ENCODE measurements at places on chromosomes 12 and 14.

- DNase-seq = no peak
Observed at GRCh38 chr12:51917746-51918453, 10.6 kb downstream of the ACVRL1 start.

DNA sequence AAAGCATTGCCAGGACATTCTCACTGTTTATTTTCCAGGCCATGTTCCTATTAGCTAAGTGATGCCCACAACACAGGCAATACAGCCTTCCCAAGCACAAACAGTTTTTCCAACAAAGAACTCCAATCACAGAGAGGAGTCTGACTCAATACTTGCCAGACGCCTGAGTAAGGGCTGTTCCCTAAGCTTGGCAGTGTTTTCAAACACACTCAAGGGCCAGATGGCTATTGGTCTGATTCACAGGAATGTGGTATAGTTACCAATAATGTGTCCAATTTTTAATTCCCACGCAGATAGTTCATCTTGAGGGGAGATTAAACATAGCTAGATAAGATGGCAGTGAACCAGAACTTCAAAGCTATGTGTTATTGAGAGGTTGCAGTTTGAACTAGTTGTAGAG lies 381.0 kb downstream of the SNAPC1 start:
- no peak for DNase-seq

GRCh38 chr14:74637178-74637550 lies 25.1 kb upstream of the LTBP2 start:
- DNase-seq = no peak

DNA sequence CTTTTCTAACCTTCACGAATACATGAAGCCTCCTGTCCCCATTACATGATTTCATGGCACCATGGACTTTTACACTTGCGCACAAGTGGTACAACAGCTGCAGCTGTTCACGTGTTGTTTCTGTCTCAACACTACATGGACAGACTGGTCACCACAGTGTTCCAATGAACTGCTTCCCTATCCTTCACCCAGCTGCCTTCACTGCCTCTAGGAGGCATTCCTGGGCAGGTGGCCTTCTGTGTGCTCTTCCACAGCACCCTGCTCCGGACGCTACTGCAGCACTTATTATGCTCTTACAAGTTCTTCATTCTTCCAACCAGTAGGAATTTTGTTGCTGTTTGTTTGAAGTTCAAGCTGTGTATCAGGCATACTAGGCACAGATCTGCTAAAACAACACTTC lies 1.5 kb downstream of the MTERF2 start:
- no peak for DNase-seq

DNA sequence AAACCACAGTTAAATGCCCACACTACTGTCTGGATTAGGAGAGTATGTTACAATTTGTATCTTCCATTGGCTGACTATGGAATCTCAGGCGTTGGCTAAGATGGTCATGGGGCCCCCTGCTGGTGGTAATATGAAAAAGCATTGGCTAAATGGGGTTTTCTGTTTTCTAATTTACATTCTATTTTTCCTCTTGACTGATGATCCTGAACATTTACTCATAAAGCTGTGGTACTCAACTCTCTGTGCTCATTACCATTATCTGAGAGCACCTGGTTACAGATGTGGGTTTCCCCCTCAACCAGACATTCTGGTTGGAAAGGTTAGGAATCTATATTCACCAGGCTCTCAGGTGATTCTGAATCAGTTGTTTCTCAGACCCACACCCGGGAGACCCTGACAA lies 64.8 kb downstream of the WSCD2 start:
- DNase-seq = no peak

DNA sequence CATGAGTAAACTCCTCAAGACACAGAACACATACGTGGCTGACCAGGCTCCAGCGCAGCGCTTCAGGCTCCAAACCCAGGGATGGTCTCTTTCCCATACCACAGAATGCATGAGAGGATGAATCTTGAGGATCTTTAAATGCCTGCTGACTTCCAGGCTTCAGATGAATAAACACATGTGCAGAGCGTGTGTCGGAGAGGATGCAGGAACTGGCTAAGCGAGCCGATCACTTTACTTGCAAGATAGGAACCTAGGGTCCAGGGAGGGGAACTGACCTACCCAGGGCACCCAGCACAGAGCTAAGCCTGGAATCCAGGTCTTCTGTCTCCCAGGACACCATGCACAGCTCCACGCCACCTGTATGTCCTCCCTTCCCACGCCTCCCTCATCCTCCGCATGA lies 209.8 kb downstream of the BCL11B start:
- no peak for DNase-seq

DNA sequence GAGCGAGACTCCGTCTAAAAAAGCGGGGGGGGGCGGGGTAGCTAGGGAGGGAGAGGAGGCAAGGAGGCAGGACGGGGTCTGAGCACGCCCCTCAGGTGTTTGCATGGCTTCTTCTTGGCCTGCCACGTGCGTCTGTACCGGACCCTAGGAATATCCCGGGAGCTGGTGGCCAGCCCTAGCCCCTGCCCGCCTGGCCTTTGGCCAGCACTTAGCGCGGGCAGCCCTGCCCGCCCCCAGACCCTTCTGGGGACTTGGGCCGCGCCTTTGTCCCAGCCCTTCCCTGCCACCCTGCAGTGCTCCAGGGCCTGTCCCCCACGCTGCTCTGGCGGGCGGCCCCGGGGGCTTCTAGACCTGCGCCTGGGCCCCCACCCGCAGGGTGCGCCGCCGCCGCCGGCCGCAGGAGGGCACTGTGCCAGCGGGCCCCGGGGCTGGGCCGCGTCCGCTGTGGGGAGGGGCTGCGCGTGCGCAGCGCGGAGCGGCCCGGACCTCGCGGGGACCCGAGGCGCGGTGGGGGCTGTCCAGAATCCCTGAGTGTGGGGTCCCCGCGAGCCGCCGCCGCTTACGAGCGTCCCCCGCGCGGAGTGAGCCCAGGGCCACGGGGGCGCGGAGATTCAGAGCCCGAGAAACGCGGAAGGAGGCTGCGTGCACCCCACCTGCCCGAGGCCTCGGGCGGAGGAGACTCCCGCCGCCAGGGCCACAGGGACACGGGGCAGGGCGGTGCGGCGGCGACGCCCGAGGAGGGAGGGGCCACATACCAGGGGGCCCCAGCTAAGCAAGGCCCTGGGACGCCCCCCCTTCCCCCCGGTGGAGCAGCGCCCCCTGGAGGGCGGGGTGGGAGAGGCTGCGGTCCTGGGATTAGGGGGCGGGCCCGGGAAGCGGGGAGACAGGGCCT lies 21.0 kb downstream of the SLC25A29 start:
- no peak for DNase-seq

GRCh38 chr14:36591482-36591881 lies 9.1 kb upstream of the NKX2-8 start:
- DNase-seq = no peak

- no peak for DNase-seq
Observed at GRCh38 chr14:64279704-64280668, 14.2 kb downstream of the ESR2 start.

- DNase-seq = no peak
Observed at GRCh38 chr12:101634724-101635123, 40.0 kb downstream of the MYBPC1 start.

GRCh38 chr12:132587781-132588180 lies 22.6 kb downstream of the LRCOL1 start:
- DNase-seq = no peak

DNA sequence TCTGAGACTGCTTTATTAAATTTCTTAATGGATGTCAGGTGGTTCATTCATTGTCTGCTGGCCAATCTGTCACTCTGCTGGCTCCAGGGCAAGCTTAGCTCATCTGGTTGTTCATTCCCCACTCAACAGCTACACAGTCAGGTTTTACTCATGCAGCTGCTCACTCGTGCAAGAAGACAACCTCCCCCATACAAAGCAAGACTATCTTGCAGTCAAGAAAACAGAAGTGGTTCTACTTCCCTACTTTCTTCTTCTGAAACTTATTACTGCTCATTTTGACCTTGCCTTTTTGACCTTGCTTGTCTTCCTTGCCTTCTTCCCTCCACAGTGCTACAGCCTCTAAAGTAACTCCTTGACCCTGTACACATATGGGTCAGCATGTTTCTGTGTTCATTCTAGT lies 277.9 kb downstream of the SSPN start:
- no peak for DNase-seq

DNA sequence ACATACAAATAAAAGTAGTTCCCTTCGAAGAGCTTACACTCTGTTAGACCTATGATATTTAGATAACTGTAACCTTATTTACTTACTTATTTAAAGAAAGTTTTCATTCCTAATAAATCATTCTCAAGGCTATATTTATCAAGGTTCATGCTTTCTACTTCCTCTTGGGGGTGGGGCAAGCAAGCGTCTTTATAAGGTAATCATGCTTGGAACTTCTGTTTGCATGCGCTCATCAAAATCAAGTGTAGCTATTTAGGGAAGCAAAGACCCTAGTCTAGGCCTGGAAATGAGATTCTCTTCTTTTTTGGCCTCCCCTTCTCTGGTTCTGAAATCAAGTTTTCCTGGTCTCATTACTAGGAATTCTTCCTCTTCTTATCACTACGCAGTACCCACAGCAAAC lies 766 bp downstream of the RERG start:
- DNase-seq = no peak

GRCh38 chr14:84750763-84751554 lies 779.0 kb upstream of the FLRT2 start:
- no peak for DNase-seq

DNA sequence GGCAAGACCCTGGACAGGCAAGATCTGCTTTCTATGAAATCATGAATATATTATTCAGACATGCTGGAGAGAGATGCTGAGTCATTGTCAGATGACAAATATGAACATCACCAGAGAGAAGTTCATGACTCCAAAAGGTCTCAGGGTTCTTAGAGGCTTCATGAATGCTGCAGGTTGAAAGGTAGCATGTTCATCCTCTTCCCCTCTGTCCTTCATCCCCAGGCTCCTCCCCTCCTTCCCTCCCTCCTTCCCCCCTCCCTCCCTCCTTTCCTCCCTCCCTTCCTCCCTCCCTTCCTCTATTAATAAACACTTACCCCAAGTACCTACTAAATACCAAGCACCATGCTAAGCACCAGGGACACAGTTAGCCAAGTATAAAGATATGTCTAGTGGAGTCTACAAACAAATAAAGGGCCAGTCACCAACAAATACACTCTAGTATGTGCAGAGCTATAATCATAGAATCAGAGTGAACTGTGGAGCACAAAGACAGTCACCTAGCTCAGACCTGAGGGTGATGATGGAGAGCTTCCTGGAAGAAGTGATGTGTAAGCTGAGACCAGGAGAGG lies 46.2 kb downstream of the RPH3A start:
- DNase-seq = no peak

- no peak for DNase-seq
Observed at GRCh38 chr12:69509308-69509736, 39.1 kb downstream of the FRS2 start.

DNA sequence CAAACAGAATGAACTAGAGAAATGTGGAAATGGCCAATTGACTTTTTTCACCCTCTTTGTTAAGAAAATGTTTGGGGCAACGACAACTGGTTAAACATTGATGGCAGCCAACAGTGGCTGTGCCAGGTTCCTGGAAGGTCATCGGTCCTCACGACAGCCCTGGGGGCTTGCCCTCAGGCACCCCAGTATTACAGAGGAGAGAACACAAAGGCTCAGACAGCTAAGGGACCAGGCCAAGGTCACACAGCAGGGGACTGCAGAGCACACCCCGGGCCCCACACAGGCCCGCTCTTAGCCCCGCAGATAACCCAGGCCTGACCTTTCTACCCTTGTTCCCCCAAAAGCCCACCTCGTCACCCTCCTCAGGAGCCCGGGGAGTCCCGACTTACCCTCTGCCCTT lies 1.3 kb downstream of the TRPV4 start:
- DNase-seq = no peak

GRCh38 chr12:56699020-56699661 lies 11.1 kb upstream of the PTGES3 start:
- DNase-seq = no peak

DNA sequence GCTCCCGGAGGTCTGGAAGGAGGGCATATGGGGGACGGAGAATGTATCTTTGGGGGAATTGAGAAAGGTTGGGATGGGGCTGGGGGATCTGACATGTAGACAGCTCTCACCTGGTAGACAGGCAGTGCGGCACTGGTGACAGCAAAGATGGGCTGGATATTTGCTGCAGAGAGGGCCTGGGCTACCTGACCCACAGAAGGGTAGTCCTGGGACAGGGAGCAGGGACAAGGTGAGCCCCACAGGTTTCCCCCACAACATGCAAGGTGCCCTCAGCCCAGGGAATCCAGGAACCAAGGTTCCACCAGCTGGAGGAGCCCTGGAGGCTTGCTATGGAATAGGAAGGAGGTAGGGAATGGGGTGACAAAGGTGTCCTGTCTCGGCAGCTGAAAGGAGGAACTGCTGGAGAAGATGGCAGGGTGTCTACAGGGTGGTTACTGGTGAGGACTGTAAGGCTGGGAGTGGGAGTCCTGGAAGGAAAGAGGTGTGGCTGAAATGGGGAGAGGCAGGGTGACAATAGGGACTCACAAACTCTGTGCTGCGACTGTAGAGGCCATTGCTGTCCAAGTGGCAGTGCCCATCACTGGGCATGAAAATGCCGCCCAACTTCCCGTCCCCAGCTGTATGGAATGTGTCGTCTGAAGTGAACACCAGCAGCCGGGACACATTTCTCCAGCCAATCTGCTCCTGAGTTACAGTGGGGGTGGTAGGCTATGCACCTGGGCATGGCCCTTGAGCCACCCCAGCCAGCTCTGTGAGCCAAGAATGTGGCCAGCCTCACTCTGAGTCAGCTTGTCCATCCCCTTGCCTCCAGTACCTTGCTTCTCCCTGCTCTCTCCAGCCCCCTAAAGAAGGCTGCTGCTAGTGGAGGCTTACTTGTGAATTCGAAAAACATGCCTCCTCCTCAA lies 11.3 kb downstream of the ITGB7 start:
- no peak for DNase-seq

DNA sequence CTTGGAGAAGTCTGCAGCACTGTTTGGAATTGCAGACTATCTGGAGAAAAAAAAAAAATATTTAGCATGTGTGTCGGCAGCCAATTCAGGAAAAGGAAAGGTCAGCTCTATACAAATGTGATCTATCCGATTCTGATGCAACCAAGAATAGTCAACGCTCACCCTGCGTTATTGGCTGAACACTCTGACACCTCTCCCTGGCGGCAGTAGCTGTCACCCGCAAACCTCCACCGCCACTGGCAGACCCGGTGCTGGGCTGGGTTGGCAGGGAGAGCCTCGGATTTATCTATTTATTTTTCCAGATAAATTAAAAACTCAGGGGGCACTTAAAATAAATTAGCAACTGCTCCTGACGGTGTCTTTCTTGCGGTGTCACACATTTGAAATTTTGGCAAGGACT lies 409.7 kb downstream of the VRK1 start:
- DNase-seq = no peak

DNA sequence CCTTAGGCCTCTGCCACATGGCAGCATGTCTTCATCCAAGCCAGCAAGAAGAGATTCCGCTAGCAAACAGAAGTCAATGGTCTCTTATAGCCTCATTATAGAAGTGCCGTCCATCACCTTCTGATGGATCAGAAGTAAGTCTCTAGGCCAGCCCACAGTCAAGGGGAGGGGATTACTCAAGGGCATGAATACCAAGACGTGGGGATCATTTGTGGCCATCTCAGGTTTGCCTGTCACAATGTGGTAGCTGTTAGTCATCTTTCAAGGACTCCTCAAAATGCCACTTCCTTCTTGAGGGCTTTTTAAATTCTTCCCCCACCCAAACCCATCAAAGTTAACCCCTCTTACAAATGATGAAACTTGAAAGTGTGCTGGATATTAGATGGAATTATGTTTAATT lies 8.1 kb upstream of the ADCY6 start:
- DNase-seq = no peak

- no peak for DNase-seq
Observed at GRCh38 chr12:88985011-88985410, 367.3 kb downstream of the DUSP6 start.

- no peak for DNase-seq
Observed at GRCh38 chr14:77738559-77739250, 22.3 kb downstream of the SNW1 start.
